ENCODE measurements at places on chromosomes 11 and 22. TPM values are rescaled to one million over a fixed set of nuclear protein-coding genes. Genes with fewer than 3 reads are reported as not detected.

The CAT gene
- 54.4 TPM for total RNA-seq

The OR6X1 gene
- not detected for total RNA-seq

The GSTT2 gene
- not detected for total RNA-seq

The OOSP4B gene
- not detected for total RNA-seq

- H3K36me3 ChIP-seq: no peaks in the 10 kb centered on the region
- H3K27me3 ChIP-seq: peaks cover 18% of the 10 kb centered on the region
- no peak for DNase-seq
- no peak overlapping the region for H3K4me3 ChIP-seq
- H3K27ac ChIP-seq: no peak overlapping the region
- no peaks in the 10 kb centered on the region for H3K4me1 ChIP-seq
These were observed 21.3 kb upstream of the CCDC188 start for GRCh38 chr22:20172141-20172613.

- H3K4me3 ChIP-seq: no peak overlapping the region
- H3K27ac ChIP-seq: no peak overlapping the region
- H3K36me3 ChIP-seq: no peaks in the 10 kb centered on the region
- no peak for DNase-seq
- no peaks in the 10 kb centered on the region for H3K4me1 ChIP-seq
These were observed 52.2 kb downstream of the IRAG1 start for GRCh38 chr11:10641177-10641911.

DNA sequence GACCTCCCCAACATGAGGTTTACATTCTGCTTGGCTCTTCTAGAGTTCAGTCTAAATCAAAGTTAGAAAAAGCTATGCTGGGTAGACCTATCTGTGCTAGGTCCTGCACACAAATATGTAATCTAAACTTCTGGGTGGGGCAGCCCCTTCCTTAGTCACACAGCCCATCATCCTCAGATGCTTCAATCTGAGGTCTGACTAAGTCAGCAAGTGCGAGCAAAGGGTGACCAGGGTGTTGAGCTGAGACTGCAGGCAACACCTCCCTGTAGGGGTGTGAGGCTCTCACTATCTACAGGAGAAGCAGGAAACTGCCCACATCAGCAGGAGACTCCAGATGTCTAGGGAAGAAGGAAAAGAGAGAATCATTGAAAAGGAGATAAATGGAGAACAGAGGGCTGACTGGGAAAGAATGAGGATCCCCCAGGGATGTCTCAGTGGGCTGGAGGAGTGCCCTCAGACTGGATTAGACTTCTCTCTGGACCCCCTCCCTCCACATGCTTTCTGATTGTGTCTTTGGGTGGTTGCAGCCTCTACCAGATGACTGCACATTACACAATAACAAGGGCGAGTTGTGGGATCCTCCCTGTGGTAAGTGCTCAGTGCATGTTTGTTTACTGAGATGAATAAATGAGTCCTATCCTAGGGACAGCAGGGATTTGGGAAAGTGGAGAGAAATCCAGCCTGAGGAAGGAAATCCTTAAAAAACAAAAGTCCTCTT, 266.2 kb upstream of the PLET1 start:
- DNase-seq: peak; percentile 76
- 0 out of 2 replicates have a peak overlapping the region, but pooled peaks have one; percentile 6 for H3K27ac ChIP-seq
- H3K36me3 ChIP-seq: no peaks in the 10 kb centered on the region
- no peaks in the 10 kb centered on the region for H3K27me3 ChIP-seq
- no peak overlapping the region for H3K4me3 ChIP-seq
- peaks cover 30% of the 10 kb centered on the region for H3K4me1 ChIP-seq

All from PC-9 (cell line).